ENCODE measurements at places on chromosomes 5 and 9.
A peak's percentile ranks its signal among the peaks of the same experiment; 100 is the strongest.

- no peak for DNase-seq
Observed at GRCh38 chr5:164680216-164680615, 1174.8 kb downstream of the MAT2B start.

GRCh38 chr5:14187660-14188059 lies 44.5 kb downstream of the TRIO start:
- DNase-seq, result no peak

GRCh38 chr9:124008303-124008693 lies 3.3 kb upstream of the LHX2 start:
- no peak for DNase-seq

DNA sequence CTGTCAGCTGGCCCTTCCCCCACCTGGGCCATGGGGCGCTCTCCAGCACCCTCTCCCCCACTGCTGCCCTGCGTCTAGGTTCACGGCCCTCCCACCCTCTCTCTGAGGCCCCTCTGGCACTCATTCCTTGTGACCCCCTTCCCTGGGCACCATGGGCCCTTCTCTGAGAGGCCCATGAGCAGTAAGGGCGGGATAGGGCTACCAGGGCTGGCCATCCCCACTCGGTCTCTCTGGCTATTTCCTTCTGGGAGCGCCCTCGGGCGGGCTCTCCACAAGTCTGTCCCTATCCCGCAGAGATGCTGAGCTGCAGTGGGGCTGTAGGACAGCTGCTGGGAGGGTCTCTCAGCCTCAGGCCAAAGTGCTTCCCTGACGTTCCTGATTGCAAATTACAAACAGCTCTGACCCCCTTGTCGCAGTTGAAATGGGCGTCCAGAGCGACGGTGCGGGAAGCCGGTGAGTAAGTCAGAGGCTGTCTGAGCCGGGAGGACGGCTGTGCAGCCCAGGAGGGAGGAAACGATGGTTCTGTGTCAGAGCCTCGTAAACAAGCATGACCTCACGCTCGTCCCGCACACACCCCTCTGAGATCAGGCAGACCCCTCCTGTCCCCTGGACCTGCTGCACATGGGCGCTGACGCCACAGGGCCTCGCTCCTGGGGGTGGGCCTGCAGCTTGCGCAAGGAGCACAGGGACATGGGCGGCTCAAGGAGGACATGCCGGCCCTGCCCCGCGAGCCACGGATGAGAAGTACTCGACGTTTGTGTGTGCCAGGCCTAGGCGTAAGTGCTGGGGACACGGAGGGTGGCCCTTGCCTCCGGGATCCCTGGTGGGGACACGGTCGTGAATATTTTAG lies 36.3 kb upstream of the GFPT2 start:
- DNase-seq, result no peak

DNA sequence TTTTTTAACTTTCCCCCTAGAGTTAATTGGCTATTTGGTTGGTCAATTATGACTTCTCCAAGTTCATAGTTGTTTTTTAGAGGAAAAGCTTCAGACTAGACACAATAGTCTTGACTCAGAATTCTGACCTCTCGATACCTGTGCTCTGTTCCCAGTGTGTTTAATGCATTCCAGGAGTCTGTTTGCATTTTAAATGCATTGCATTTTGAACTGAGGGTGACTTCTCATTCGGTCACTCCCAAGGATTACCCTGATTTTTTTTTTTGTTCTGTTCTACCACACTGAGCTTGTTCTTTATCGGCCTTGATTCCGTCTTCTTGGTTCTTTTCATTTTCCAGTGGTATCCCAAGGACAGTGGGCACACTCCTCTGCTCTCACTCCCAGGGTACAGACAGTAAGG lies 16.3 kb downstream of the ARHGEF28 start:
- DNase-seq, result no peak

DNA sequence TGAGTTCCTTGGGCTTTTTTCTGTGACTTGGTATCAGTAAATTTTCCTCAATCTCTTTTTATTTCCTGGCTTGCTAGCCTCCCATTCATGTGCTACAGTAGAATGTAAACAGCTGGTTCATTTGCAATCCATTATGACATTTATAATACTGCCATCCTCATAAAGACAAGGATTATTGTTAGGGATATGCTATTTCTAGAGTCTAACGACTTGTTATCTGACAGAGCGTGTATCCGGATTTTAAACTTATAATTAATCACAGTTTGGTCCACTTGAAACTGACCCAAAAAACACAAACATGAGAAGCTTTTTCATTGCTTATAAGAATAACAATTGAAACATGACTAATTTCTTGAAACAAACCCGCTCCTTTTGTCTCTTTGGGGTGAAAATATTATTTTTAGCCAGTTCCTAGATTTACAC lies 585.8 kb downstream of the TLE4 start:
- DNase-seq, result no peak

DNA sequence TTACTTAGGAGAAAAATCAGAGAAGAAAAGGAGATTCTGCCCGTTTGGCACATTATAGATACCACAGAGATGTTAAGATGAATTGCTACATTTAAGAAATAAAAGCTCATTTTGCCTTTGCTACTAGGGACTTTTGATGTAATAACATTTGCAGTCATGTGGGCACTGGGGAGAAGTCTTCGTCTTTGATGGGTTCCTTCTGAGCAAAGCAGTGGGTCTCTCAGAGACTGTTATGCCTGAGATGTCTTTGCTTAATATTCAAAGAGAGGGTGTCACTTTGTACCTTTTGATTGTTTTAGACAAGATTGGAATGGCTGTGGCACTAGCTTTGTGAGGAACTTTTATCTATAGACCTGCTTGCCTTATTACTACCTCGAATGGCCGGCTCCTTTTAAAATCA lies 25.0 kb downstream of the SLC25A25 start:
- DNase-seq, result peak; percentile 40

- DNase-seq, result no peak
Observed at GRCh38 chr5:124783794-124784193, 37.4 kb upstream of the ZNF608 start.

DNA sequence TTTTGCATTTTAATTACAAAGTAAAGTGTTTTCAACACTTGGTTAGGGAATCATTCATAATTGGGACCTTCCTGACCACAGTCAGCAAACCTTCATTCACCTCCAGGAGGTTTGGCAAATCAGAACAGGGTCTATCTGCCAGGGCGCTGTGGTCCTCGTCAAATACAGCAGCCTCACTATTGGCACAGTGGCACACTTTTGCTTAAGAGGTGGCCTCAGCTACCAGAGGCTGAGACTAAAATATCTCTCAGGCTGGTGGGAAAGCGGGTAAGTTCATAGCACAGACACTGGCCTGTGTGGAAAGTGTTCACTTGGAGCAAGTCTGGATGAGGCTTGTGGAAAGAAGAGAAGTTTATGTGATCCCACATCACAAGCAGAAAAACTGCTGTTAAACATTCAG lies 268.6 kb upstream of the DAPK1 start:
- no peak for DNase-seq

Data from OCI-M1 (cell line).